ENCODE measurements at places on chromosomes 3 and 15. TPM values are rescaled to one million over a fixed set of nuclear protein-coding genes. Genes with fewer than 3 reads are reported as not detected.

CCDC39 gene
- total RNA-seq, result not detected

ADAMTS7 gene
- 0.10 TPM for total RNA-seq

PLA2G4D gene
- not detected for total RNA-seq

NPAP1 gene
- not detected for total RNA-seq

CCDC50 gene
- 22.0 TPM for total RNA-seq

ASB14 gene
- total RNA-seq, result not detected

GRCh38 chr3:52971895-52972294, 74.0 kb downstream of the SFMBT1 start:
- DNase-seq, result no peak

- no peak for DNase-seq
Observed at GRCh38 chr3:78041486-78041885, 1001.6 kb downstream of the ROBO2 start.

- DNase-seq, result no peak
Observed at GRCh38 chr3:72614394-72615074, 233.7 kb downstream of the SHQ1 start.

DNA sequence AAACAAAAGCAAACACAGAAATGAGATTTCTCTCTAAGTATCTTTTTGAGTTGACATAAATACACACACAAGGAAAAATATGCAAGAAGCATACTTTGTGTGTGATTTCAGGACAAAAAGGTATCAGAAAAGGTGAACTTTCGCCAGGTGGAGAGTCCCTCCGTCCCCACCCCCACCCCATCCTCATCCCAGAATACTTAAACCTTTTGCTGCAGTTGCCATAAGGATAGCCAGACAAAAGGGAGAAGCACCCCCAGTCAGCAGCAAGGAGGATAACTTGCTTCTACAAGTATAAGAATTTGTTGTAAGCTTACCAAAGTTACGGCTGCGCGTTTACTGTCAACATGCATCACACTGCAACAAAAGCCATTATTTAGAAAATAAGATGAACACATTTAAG, 10.3 kb downstream of the FOXP1 start:
- DNase-seq, result no peak

- no peak for DNase-seq
Observed at GRCh38 chr15:44215594-44215993, 20.5 kb upstream of the FRMD5 start.

- DNase-seq, result no peak
Observed at GRCh38 chr3:53846851-53847155, 435 bp downstream of the IL17RB start.

DNA sequence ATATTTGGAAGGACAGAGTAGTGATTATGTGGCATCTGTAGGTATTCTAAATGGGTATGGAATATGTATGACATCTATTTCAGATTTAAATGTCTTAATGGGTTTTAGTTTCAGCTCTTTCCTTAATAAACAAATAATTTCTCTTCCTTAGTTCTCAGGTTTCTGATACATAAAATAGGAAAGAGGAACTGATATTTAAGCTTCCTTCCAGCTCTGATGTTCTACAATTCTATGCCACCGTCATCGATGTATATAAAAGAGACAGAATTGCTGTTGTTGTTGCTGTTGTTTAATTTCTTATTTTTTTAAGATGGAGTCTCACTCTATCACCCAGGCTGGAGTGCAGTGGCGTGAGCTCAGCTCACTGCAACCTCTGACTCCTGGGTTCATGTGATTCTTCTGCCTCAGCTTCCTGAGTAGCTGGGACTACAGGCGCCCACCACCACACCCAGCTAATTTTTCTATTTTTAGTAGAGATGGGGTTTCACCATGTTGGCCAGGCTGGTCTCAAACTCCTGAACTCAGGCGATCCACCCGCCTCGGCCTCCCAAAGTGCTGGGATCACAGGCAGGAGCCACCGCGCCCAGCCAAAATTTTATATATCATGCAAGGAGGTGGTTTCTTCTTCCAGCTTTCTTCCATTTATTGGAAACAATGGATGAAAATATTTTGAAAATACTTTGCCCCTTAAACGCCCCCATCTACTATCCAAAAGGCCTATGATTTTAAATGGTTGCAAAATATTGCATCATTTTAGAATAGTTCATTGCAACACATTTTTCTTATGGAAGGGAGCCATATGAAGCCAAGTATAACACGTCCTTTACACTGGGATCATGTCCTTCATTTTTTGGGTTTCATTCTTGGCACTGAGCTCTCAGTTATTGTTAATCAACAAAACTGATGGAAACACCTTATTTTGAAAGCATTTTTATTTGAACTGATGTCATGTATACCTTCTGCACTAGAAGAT, 13.9 kb upstream of the C15orf61 start:
- DNase-seq, result no peak

DNA sequence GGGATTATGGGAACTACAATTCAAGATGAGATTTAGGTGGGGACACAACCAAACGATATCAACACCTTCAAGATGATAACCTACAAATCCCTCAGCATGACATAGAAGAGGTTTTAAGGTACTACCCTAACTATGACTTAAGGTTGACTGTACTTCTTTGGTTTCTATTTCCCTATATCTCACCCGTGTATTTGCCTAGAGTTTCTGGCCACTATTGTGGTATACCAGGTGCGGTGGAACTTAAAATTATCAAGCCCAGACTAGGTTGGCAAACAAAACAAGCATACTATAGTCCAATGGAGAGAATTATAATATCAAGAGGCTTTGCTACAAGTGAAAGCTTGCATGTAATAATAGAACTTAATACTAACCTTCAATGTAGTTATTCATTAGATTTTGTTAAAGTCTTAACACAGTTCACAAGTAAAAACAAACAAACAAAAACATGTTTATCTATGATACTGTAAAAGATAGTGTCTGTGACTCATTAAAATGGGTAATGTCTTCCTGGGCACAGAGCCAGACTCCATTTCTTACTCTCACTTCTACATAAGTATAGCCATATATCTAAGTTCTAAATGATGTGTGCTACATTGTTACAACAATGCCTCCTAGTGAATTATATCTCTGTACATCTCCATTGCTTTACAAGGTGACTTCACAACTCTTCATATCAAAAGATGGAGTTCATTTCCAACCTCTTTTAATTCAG, 479.1 kb downstream of the ZBBX start:
- no peak for DNase-seq

DNA sequence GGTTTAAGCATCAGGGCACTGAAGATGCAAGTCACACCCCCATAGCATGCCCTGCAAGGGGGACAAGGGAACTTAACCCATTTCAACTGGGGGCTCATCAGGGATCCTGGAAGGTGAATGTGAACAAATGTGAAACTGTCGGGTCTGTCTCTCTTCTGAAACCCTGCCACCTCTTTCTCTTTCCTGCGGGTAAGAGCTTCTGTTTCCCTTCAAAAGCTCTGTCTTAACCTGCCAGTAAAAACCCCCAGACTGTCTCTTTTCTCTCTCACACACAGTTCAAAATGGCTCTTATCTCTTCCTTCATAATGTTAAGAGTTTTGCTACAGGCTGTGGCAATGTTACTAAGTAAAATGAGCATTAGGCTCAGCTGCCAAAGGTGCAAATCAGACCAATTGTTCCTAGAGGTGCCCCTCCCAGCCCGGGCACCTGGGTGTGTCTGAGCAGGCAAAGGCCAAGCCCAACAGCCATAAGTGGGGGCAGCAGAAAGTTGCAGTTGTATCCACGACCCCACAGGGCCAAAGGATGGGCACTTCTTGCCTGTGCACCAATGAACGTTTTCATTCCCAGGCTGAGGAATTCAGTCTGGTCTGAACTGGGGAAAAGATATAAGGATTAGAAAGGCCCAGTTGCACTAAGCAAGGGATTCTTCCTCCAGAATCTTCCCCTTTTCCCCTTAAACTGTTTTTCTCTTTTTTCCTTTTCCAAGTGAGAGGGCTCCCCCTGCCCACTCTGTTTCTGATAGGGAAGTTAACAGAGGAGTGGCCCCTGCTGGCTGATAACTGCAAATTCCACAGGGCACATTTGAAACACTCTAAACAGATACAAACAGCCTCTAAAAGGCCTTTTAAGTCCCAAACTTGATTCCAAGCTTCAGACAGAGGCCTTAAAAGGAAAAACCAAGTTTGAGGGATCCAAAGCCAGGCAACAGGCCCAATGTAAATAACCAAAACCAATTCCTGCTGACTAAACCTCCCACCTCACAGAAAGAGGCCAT, 113.8 kb upstream of the EPHA6 start:
- DNase-seq, result no peak

GRCh38 chr15:70518201-70519003, 245.0 kb downstream of the UACA start:
- no peak for DNase-seq

DNA sequence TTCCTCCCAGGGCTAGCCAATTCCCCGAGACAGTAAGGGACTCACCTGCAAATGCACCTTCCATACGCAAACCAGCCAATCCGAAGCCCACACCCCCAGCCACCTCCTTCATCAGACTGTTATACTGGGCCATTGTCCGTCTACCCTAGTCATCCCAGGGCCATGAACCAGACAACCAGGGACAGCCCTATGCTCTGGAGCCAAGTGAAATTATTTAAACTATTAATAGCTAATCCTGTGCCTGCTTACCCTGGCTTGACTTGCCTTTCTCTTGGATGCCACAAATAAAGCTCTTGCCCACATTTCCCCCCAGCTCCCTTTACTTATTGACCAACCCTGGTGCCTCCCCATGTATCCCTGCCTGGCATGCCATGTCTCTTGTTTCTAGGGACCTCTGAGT, 4.0 kb upstream of the CHRNB4 start:
- no peak for DNase-seq

- DNase-seq, result no peak
Observed at GRCh38 chr3:107650788-107651187, 128.0 kb downstream of the BBX start.

- no peak for DNase-seq
Observed at GRCh38 chr3:23741036-23741706, 64.6 kb upstream of the UBE2E1 start.

DNA sequence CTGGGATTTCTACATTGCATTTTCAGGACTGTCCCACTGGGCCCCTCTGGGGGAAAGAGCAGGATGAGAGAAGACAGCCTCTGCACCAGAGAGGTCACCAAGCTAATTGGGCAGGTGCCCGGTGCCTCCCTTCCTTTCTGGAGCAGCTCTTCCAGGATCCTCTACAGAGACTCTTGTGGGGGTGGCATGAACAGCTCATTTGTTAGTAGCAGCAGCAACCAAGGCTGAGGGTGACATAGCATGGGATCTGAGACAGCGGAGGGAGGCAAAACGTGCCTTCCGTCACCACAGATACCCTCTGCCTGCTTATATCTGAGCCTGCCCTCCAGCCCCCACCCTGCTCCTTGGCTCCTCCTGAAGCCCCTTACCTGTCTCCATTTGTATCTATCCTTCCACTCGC, 83.1 kb upstream of the OXTR start:
- DNase-seq, result no peak

DNA sequence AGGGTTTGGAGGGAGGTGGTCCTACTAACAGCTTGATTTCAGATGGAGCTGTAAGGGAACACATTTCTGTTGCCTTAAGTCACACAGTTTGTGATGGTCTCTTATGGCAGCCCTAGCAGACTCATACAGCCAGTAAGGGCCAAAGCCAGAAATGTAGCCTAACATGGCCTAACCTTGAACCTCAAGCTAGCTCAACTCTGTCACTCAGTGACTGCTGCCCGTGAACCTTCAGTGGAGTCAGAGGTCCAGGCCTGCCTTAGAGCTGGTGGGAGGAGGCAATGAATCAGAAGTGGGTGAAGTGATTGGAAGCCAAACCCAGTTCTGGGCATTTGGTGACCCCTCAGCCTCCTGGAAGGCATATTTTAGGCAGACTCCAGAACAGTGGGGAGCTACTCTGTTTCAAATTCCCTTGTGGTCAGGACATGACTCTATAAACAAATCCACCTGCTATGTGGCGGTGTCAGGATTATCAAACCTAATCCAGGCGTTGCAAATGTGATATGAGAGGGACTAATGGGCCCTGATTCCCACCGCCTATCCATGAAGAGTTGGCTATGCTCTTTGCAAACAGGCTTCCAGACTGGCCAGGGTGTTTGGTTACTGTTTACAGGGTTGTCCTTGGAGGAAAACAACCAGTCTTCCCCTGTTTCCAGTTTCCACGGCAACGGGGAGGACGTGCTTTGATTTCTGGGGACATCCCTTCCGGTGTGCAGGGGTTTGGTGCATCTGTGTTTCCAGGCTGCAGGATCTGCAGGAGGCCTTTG, 105.9 kb upstream of the AGBL1 start:
- DNase-seq, result no peak

DNA sequence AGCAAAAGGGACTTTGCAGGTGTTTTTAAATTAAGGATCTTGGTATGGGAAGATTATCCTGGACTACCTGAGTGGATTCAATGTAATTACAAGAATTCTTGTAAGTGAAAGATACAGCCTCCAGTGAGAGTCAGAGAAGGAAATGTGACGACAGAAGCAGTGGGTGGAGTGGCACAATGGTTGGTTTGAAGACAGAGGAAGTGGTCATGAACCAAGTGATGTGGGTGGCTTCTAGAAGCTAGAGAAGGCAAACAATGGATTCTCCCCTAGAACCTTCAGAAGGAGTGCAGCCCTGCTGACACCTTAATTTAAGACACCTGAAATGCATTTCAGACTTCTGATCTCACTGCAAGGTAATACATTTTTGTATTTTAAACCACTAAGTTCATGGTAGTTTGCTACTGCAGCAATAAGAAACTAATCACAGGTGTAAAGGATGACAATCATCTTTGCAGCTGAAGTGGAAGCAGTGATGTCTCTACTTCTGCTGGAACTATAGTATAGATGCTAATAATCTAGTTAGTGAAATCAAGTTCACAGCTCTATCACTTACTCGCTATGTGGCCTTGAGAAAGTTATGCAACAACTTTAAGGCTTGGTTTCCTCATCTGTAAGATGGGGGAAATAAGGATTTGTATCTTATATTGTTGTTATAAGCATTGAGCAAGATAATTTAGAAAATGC, 403.4 kb upstream of the SUCLG2 start:
- DNase-seq, result peak; percentile 81

DNA sequence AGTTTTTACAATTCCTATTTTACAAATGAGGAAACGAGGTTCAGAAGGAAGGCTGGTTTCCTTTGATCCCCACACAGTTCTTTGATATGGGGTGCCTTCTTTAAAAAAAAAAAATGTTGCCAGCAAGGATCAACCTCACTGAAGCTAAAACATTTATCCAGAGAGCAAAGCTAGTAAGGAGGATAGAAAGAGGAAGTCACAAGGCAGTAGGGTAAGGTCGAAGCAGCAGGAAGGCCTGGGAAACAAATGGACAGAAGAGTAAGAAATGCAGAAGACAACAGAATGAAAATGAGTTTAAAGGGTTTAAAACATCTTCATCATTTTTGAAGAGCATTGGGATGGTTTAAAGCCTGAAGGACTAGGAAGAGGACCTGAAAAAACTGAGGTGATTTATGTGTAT, 30.6 kb upstream of the CP start:
- no peak for DNase-seq

- DNase-seq, result no peak
Observed at GRCh38 chr3:29189328-29189727, 91.5 kb upstream of the RBMS3 start.

- no peak for DNase-seq
Observed at GRCh38 chr3:114329823-114330222, 36.0 kb downstream of the TIGIT start.

GRCh38 chr3:53703630-53704362, 142.4 kb downstream of the CHDH start:
- DNase-seq, result no peak

- DNase-seq, result no peak
Observed at GRCh38 chr3:151262871-151263525, 15.3 kb downstream of the P2RY14 start.

- DNase-seq, result no peak
Observed at GRCh38 chr3:10911350-10912002, 81.1 kb upstream of the SLC6A1 start.

- DNase-seq, result no peak
Observed at GRCh38 chr3:129913618-129914017, 20.1 kb upstream of the TMCC1 start.

Data from activated CD4-positive, alpha-beta T cell treated with anti-CD3 and anti-CD28 coated beads, Interleukin-2, amount 10 ng/mL, durations not matched to agents 7 days and 5 days (primary cell).